ENCODE measurements at places on chromosomes 2 and 18.

DNA sequence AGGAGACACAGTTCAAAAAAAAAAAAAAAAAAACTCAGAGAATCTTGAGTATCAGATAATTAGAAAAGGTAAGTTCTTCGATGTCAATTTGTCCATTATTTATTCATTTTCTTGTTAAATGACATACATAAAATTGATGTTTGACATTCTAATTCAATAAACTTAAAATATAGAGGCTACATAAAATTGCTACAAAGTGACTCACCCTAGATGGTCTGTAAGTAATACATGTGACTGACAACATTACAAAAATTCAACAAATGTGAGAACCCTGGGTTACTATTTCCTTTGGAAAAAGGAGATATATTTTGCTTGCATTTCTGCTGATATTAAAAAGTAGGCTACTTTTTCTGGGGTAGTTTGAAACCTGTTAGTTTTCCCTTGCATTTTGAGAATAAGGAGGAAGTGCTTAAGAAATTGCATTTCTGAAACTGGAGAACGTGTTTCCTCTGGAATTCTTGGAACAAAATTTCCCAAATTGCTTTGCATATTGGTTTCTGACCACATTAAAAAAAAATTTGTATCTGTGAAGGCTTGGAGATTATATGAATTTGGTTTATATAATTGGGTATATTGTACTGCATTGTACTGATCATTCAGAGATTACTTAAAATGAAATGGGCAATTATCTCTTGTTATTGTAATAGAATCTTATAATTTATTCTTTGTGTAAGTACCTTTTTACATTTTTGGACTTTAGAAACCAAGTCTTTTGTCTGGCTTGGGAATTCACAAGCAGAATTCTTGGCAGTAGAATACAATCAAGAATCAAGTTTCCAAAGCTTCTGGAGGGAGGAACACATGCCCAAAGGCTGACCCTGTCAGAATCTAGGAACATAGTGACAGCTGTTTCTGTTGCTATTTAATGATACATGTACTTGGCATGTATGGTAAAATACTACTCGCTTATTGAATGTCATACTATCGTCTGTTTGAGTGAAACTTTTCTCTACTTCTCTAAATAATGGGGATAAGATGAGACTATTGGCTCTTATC is 106.1 kb downstream of the DSEL start:
- DNase-seq = no peak

DNA sequence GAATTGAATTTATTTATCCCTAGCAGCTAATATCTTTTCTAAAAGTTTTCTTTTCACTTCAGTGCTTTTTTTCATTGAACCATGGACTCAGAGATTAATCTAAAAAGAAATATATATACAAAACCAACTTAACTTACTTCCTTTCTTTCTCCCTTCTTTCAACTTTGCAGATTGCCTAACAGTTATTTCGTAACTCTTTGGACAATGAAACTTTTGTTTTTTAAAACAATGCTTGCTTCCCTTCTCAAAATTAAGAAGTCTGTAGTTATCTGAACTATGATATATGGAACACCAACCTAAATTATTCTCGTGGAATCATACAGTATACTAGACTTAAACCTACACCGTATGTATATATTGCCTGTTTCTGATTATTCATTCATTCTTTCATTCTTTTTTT is 62.9 kb downstream of the MIB1 start:
- no peak for DNase-seq

DNA sequence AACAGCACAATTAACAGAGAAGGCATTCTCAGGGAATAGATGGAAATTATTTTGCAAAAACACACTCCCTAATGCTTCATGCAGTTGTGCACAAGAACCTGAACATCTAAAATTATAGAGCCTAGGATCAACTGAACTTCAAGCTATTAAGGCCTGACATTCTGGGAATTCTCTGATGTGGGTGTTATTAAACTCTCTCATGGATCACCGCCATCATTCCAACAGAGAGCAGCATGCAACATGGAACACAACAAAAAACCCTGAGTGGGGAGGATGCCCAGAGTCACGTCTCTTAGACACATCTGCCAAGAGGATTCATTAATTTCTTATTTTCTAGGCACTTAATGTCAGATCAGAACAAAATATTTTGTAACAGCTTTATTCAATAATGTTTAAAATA is 543.8 kb downstream of the ERBB4 start:
- no peak for DNase-seq

DNA sequence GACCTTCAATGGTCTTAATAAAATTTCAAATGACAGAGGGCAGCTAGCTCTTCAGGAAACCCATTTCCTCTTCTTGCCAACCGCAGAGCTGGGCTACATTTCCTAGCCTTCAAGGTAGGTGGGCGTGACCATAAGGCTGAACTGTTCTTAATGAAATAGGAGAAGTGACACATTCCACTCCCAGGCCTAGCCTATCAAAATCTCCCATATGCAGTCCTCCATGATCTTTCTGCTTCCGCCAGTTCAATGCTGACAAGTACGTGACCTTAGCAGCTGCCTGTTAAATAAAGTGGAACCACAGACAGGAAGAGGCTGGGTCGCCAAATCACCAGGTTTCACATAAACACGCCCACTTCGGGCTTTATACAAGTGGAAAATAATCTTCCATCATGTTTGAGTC is 13.2 kb downstream of the SERPINE2 start:
- DNase-seq = peak; percentile 63

GRCh38 chr2:55014962-55015939 is 35.0 kb downstream of the RTN4 start:
- peak; percentile 20 for DNase-seq

GRCh38 chr2:14633461-14634181 is 1.1 kb downstream of the LRATD1 start:
- DNase-seq = peak; percentile 3

GRCh38 chr2:112835061-112835501 is 1.5 kb downstream of the IL1B start:
- DNase-seq = no peak

DNA sequence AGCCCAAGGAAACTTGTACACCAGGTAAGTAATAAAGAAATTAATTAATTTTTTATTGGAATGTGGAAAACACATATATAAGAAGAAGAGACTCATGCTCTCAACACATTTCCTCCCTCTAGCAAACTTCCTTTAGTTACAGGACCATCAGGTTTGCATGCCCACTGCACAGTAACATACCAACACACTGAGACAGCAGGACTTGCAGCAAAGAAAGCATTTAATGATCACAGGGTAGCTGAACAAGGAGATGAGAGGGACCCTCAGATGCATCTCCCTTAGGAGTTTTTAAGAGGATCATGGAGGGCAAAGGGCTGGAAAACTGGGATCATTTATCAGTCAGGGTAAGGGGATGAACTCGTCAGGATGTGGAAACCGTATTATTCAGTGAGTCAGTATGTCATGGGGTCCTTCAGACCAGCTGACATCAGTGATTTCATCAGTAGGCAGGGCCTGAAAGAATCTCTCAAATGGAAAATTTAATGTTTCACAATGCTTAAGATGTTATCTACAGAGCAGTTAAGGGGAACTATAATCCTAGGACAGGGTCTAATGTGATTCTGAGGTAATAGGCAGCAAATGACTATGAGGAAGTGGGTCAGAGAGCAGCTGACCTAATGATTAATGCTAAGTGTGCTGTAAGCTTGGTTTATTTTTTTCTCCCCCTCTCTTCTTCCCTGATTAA is 193.8 kb upstream of the RND3 start:
- no peak for DNase-seq

- DNase-seq = peak; percentile 52
These were observed 72.9 kb downstream of the EN1 start for GRCh38 chr2:118774458-118775133.

DNA sequence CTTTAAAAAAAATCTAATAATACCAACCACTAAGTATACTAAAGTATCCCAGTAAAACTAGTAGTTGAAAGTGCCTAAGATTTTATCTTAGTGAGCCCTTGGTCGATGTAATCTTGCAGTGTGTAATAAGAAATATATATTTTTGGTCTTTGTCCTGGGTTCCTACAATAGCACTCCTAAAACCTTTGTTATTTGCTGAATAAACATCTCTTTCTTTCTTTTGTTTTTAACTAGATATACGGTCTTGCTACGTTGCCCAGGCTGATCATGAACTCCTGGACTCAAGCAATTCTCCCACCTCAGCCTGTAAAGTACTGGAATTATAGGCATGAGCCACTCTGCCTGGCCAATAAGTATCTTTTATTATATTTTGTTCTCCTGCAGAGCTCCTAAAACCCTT is 2.4 kb upstream of the TP53I3 start:
- DNase-seq = no peak

DNA sequence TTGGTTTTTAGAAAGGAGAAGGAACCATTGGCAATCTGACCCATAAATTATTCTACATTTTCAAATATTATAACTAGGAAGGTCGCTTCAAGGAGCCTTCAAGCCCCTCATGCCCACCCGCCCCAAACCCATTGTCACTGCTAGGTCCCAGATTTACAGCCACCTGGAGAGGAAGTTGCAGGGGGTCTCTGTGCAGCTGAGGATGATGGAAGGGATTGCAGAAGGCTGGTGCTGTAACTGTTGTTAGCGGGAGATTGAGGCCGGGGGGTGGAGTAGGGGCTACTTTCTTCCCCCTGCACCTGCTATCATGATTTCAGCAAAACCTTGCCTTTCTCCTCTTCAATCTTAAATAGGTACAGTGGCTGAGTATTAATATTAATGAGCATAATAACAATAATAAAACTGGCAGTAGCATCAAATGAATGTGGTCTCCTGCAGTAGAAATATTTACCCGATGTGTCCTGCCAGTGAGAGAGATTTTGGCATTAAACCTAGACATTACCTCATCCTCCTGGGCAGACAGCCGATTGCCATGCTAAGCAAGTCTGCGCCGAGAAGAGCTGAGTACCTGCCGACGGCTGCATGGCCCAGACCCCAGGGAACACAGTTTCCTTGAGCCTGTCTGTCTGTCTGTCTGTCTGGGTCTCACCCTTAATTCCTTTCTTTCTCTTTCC is 225.4 kb downstream of the FAM210A start:
- DNase-seq = no peak

- DNase-seq = no peak
These were observed 74.6 kb upstream of the ZFP36L2 start for GRCh38 chr2:43300781-43301583.

DNA sequence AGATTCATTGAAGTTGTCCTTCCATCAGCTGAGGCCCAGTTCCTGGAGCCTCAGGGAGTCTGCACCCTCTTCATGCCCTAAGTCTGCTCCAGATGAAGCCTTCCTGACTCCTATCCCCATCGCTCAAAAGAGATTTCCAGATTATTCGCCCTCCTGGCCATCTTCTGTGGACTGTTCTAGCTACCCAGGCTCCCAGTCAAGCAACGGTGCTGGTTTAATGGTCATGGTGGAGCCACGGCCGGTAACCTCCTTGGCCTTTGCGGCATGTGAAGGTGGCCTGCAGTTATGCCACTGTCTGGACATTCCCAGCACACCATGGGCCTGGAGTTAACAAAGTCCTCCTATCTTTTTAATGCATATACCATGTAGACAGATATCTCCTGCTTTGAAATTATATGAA is 140.1 kb upstream of the ASB18 start:
- no peak for DNase-seq

- no peak for DNase-seq
These were observed 25.6 kb upstream of the INSIG2 start for GRCh38 chr2:118062669-118063068.

DNA sequence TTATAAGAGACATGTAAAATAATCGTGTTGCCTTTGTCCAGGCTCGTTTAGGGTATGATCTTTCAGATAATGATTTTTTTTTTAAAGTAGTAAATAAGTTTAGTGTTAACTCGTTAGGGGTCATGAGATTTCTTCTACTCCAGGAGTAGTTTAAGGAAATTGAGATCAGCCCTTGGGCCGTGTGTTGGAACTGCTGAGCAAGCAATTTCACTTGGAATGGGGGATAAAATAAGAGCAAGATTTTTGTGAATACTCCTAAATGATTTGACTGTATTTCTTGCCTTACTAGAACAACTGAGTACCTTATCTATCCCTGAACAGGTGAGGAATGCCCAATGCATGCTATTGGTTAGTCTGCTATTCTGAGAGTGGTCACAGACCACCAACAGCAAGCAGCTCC is 102.2 kb upstream of the SERPINE2 start:
- DNase-seq = no peak

GRCh38 chr2:108417254-108417653 is 31.8 kb upstream of the GCC2 start:
- DNase-seq = no peak

GRCh38 chr2:189502714-189503113 is 61.4 kb downstream of the WDR75 start:
- DNase-seq = no peak

- DNase-seq = no peak
These were observed 275.0 kb downstream of the TNS1 start for GRCh38 chr2:217727801-217728200.

- DNase-seq = no peak
These were observed 14.8 kb downstream of the MOGAT1 start for GRCh38 chr2:222686086-222686750.

DNA sequence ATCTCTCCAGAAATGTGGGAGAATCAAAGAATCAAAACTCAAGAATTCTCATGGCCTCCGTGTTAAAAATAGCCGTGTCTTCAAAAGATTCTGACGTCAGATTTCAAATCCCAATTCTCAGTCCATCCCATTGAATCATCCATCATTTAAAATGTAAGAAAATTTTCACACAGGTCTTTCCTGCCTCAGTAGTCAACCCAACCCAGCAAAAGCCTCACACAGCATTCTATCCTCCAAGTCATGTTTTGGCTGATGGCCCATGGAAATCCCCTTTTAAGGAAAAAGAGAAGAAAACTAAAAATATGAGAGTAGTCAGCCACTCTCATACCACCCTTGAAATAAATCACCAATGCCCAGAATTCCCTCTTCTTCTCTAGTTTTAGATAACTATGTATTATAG is 211.8 kb downstream of the C1D start:
- no peak for DNase-seq

GRCh38 chr2:219905640-219906039 is 278.2 kb downstream of the SLC4A3 start:
- no peak for DNase-seq

DNA sequence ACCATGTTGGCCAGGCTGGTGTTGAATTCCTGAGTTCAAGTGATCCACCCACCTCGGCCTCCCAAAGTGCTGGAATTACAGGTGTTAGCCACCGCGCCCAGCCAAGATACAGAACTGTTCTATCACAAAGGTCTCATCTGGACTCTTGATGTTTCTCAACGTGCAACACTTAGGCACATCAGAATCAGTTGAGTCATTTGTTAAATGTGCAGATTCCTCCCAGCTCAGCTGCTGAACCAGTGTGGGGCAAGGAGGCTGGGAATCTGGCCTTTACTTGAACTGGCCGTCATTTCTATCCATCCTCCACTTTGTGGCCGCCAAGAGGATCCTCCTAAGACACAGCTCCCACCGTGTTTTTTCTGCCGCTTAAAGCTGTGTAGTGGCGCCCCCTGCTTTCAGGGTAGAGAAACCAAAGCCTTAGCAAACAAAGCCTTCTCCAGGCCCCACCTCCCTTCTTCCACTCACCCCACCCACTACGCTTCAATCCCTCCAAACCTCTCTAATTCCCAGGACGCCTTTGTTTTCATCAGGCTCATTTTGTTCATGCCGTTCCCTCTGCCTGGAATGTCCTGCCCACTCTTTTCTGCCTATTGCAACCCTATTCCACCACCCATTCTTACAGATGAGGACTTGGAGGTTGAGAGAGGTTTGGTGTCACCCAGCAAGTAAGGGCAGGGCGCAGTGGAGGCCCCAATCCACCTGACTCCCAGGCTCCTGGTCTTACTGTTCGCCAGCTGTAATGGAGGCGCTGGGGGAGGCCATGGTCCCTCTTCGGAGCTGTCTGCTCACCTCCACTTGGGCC is 776 bp upstream of the SPEG start:
- DNase-seq = peak; percentile 60
